ENCODE measurements at places on chromosomes 7 and 10.
A peak's percentile ranks its signal among the peaks of the same experiment; 100 is the strongest.

GRCh38 chr10:69246581-69247312 is 26.6 kb downstream of the HKDC1 start:
- no peak for DNase-seq

DNA sequence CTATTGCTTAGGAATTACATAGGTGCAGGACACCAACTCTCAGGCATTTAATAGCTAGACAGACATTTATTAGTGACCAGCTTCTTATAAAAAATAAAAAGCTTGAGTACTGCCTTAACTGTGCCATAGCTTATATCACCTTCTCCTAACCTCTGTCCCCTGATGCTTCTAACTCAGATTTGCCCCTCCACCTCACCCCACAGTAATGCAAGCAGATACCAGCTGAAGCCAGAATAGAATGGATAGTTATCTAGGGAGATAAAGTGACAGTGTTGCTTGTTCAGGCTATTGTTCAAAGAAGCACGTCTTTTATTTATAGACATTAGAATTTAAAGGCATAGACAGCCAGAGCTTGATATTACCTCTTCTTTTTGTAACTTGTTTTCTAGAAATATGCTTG is 99.6 kb upstream of the GLCCI1 start:
- peak; percentile 56 for DNase-seq

GRCh38 chr10:126218778-126219649 is 169.3 kb downstream of the ADAM12 start:
- no peak for DNase-seq

DNA sequence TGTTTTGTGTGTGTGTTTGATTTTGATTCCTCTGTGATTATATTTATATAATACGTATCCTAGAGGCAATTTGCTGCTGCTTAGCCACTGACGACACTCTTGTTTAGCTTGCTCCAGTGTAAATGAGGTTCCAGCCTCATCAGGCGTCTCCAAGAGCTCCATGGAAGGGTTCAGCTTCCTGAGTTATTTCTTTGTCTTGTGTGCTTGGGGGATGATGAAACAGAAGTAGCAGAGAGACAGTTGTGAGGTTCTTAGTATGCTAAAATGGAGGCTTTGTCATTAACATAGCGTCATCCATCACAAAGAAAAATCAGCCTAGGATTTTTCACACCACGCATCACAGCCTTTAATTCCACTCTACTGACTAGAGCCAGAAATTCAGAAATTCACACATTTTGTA is 85.1 kb downstream of the KLF6 start:
- DNase-seq, result no peak

GRCh38 chr10:75398692-75399460 is 2.7 kb downstream of the ZNF503 start:
- DNase-seq, result no peak

DNA sequence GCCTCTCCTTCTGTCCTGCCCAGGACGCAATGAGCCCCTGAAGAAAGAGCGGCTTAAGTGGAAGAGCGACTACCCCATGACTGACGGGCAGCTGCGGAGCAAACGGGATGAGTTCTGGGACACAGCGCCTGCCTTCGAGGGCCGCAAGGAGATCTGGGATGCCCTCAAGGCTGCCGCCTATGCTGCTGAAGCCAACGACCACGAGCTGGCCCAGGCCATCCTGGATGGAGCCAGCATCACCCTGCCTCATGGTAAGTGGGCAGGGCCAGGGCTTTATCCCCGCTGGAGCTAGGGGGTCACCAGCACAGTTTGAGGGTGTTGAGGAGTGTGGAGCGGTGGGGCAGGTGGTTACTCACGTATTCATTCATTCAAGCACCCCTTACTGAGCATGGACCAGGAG is 4.7 kb upstream of the ANKRD2 start:
- no peak for DNase-seq

DNA sequence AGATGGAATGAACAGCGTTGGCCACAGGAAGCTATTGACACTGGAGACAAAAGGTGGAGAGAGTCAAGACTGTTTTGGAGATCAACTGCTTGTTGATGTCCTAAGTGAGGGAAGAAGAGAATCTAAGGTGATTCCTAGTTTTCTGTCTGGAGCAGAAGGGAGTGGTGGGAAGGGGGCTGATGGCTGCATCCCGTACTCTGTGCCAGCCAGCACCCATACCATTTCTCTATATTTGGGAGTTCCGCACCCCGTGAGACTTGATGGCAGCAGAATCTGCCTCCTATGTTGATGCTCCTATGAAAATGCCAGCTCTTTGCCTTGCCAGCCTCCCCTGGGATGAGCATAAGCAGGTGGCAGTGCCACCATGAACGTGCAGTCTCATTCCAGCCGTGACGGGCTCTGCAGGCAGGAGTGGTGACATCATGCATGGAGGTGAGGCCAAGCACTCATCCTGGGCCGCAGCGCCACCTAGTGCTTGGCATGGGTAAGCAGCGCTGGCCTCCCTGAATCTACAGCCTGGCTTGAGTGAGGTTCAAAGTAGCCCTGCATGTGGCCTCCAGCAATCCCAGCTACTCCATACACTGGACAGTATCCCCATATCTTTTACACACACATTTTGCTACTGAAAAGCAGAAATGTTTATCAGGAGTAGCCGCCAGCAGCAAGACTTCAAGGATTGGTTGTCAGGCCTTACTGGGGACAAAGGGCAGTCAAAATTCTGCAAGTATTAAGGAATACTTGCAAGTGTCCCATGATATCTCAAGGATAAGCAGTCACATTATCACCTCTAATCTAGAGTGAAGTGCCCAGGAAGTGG is 43.0 kb downstream of the PODXL start:
- DNase-seq, result peak; percentile 80

- no peak for DNase-seq
Measured at GRCh38 chr10:26486304-26486703, 48.2 kb downstream of the APBB1IP start.

GRCh38 chr7:47847207-47847606 is 101.1 kb downstream of the PKD1L1 start:
- DNase-seq, result no peak

DNA sequence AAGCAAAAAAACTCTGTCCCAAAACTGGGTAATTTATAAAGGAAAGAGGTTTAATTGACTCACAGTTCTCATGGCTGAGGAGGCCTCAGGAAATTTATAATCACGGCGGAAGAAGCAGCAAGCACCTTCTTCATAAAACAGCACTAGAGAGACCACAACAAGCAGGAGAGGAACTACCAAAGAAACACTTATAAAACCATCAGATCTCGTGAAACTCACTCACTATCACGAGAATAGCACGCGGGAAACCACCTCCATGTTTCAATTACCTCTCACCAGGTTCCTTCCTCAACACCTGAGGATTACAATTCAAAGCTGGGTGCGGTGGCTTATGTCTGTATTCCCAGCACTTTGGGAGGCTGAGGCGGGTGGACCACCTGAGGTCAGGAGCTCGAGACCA is 48.5 kb downstream of the PDIA4 start:
- no peak for DNase-seq

DNA sequence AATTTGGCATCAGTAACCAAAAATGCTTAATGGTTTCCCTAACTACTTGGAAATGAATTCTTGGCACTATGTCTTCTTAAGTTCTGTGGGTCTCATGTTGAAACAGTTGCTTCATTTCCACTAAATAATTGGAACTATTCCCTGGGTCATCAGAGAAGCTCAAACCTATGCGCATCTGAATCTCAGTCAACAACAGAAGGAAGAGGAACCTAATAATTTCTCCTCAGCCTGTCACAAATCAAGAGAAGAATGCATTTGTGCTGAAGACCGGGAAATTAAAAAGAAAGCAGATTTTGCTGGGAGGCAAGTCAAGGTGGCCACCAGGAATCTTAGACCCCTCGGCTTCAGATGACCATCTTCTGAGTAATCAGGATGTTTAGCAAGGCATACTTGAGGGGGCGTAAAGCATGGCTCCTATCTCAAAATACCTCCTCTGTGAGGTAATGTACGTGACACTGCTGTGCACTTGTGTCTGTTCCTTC is 41.4 kb downstream of the TOMM7 start:
- DNase-seq, result no peak

- peak; percentile 19 for DNase-seq
Measured at GRCh38 chr10:72108830-72109635, 20.7 kb upstream of the SPOCK2 start.

- no peak for DNase-seq
Measured at GRCh38 chr10:24882047-24882698, 70.2 kb downstream of the PRTFDC1 start.
